ENCODE measurements at places on chromosomes 2 and 18. TPM values are rescaled to one million over a fixed set of nuclear protein-coding genes. Genes with fewer than 3 reads are reported as not detected.

GRCh38 chr18:75122334-75122958 lies 86.5 kb downstream of the PTGR3 start:
- no peak for DNase-seq
- no peaks in the 10 kb centered on the region for H3K4me1 ChIP-seq
- no peak overlapping the region for H3K27ac ChIP-seq
- peaks cover 3% of the 10 kb centered on the region for H3K27me3 ChIP-seq
- no peak overlapping the region for H3K4me3 ChIP-seq

The SLC38A11 gene
- not detected for total RNA-seq

- no peak overlapping the region for H3K4me3 ChIP-seq
- no peak for DNase-seq
- no peaks in the 10 kb centered on the region for H3K27me3 ChIP-seq
- H3K4me1 ChIP-seq, result no peaks in the 10 kb centered on the region
Observed at GRCh38 chr2:2853346-2853745, 522.3 kb upstream of the MYT1L start.

The POTEC gene
- total RNA-seq, result not detected

GRCh38 chr2:240411261-240412160 lies 24.0 kb upstream of the GPC1 start:
- H3K36me3 ChIP-seq, result no peaks in the 10 kb centered on the region
- DNase-seq, result no peak
- H3K4me3 ChIP-seq, result no peak overlapping the region
- no peak overlapping the region for H3K27ac ChIP-seq
